ENCODE measurements at places on chromosomes 2 and 18. TPM values are rescaled to one million over a fixed set of nuclear protein-coding genes. Genes with fewer than 3 reads are reported as not detected.
A peak's percentile ranks its signal among the peaks of the same experiment; 100 is the strongest.

- H3K27ac ChIP-seq, result no peak overlapping the region
- no peaks in the 10 kb centered on the region for H3K36me3 ChIP-seq
- no peaks in the 10 kb centered on the region for H3K27me3 ChIP-seq
- H3K4me3 ChIP-seq, result no peak overlapping the region
Measured at GRCh38 chr18:8478166-8478967, 130.9 kb upstream of the RAB12 start.

- H3K27ac ChIP-seq, result peak overlapping the region; percentile 88
- H3K27me3 ChIP-seq, result no peaks in the 10 kb centered on the region
- H3K4me3 ChIP-seq, result peak overlapping the region; percentile 97
- no peaks in the 10 kb centered on the region for H3K36me3 ChIP-seq
- H3K4me1 ChIP-seq, result peaks cover 9% of the 10 kb centered on the region
- no peak for DNase-seq
Measured at GRCh38 chr2:20651731-20652099, 817 bp upstream of the HS1BP3 start.

- no peaks in the 10 kb centered on the region for H3K36me3 ChIP-seq
- peaks cover 3% of the 10 kb centered on the region for H3K4me1 ChIP-seq
- DNase-seq, result peak; percentile 18
- peak overlapping the region; percentile 78 for H3K4me3 ChIP-seq
- H3K27me3 ChIP-seq, result no peaks in the 10 kb centered on the region
- H3K27ac ChIP-seq, result no peak overlapping the region
Measured at GRCh38 chr2:19362094-19362754, 3.8 kb upstream of the OSR1 start.

- no peaks in the 10 kb centered on the region for H3K27me3 ChIP-seq
- H3K27ac ChIP-seq, result peak overlapping the region; percentile 54
- no peak overlapping the region for H3K4me3 ChIP-seq
- H3K36me3 ChIP-seq, result no peaks in the 10 kb centered on the region
Measured at GRCh38 chr18:35511428-35511827, 13.7 kb upstream of the INO80C start.

DNA sequence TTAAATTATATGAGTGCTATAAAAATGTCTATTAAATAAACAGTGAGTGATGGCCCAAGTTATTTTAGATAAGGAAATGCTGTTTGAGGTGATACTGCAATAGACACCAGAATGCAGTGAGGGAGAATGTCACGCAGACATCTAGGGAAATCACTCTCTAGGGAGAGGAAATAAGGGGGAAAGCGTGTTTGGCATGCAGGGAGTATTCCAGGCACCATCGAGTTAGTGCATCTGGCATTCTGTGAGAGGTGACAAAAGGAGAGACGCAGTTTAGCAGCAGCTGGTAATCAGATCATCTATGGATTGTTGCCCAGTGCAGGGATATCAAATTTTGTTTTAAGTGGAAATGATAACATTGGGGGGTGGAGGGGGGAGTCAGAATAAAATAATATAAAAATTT is 175.4 kb upstream of the NETO1 start:
- H3K4me1 ChIP-seq, result no peaks in the 10 kb centered on the region
- no peaks in the 10 kb centered on the region for H3K36me3 ChIP-seq
- H3K27me3 ChIP-seq, result no peaks in the 10 kb centered on the region
- no peak for DNase-seq
- H3K27ac ChIP-seq, result no peak overlapping the region

GRCh38 chr18:4020026-4020425 is 435.1 kb downstream of the DLGAP1 start:
- no peaks in the 10 kb centered on the region for H3K4me1 ChIP-seq
- no peaks in the 10 kb centered on the region for H3K36me3 ChIP-seq
- no peak overlapping the region for H3K4me3 ChIP-seq
- H3K27me3 ChIP-seq, result no peaks in the 10 kb centered on the region
- H3K27ac ChIP-seq, result no peak overlapping the region

GRCh38 chr2:109180786-109181185 is 51.8 kb downstream of the SH3RF3 start:
- H3K36me3 ChIP-seq, result no peaks in the 10 kb centered on the region
- no peak overlapping the region for H3K4me3 ChIP-seq
- no peak overlapping the region for H3K27ac ChIP-seq
- peaks cover 49% of the 10 kb centered on the region for H3K4me1 ChIP-seq

- H3K4me3 ChIP-seq, result no peak overlapping the region
- peaks cover 10% of the 10 kb centered on the region for H3K4me1 ChIP-seq
- no peak for DNase-seq
- H3K27me3 ChIP-seq, result no peaks in the 10 kb centered on the region
- H3K27ac ChIP-seq, result no peak overlapping the region
Measured at GRCh38 chr2:171316755-171317337, 116.9 kb downstream of the METTL8 start.

GRCh38 chr2:11988691-11989353 is 242.4 kb downstream of the LPIN1 start:
- H3K27me3 ChIP-seq, result no peaks in the 10 kb centered on the region
- no peak overlapping the region for H3K4me3 ChIP-seq
- DNase-seq, result no peak
- H3K4me1 ChIP-seq, result no peaks in the 10 kb centered on the region
- H3K27ac ChIP-seq, result no peak overlapping the region
- no peaks in the 10 kb centered on the region for H3K36me3 ChIP-seq

DNA sequence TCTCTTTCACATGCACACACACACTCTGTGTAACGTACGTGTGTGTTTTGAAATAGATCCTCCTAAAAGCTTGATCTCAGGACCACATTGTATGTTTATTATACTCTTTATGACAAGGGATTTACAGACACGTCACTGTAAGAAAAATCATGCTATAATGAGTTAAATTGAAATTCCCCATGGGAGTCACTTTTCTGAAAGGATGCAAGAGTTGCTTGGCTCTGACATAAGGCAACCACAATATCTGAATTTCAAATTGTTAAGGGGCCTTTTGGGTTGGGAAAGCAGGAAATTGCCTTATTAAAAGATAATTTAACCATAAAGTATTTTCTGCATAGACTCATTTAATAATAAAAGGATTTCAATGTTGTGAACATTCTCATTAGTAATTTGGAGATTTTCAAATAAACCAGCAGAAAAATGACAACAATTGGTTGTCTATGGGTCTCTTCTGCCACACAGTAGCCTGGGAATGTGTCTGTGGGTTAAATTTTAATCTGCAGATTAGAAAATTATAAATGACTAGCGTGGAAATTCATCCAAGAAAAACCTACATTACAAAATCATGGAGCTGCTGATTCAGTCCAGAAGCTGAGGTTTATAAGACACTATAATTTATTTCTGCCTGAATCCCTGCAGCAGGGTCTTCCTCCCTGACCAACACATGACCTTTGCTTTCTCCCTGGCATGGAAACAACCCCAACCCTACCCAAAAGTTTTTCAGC is 75.9 kb upstream of the PID1 start:
- H3K4me3 ChIP-seq, result no peak overlapping the region
- DNase-seq, result no peak
- no peaks in the 10 kb centered on the region for H3K4me1 ChIP-seq
- H3K27me3 ChIP-seq, result no peaks in the 10 kb centered on the region
- no peak overlapping the region for H3K27ac ChIP-seq

GRCh38 chr2:28340312-28341202 is 52.1 kb upstream of the FOSL2 start:
- H3K36me3 ChIP-seq, result no peaks in the 10 kb centered on the region
- peak overlapping the region; percentile 85 for H3K27ac ChIP-seq
- peaks cover 55% of the 10 kb centered on the region for H3K4me1 ChIP-seq
- H3K27me3 ChIP-seq, result no peaks in the 10 kb centered on the region
- H3K4me3 ChIP-seq, result no peak overlapping the region

GRCh38 chr18:43079422-43079821 is 36.1 kb downstream of the RIT2 start:
- no peak overlapping the region for H3K4me3 ChIP-seq
- H3K36me3 ChIP-seq, result no peaks in the 10 kb centered on the region
- H3K4me1 ChIP-seq, result no peaks in the 10 kb centered on the region
- no peak for DNase-seq

DNA sequence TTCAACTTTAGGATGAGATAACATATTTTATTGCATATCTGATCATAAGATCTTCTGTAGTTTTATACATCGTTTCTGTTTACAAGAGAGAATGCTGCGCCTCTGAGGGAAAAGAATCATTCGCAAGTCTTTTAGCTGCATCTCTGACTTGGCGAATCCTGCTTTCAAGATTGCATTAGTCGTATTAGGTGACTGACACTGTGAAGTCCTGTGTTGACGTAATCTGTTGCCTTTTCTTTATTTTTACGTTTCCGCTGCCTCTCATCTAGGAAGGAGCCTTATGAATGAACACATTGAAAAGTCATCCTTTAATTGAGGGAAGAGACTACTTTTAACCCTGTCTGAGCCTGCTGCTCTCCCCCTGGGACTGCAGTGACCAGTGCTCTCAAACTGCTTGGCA is 101.5 kb downstream of the LDLRAD4 start:
- no peak for DNase-seq
- peaks cover 11% of the 10 kb centered on the region for H3K4me1 ChIP-seq
- no peak overlapping the region for H3K4me3 ChIP-seq
- H3K27me3 ChIP-seq, result no peaks in the 10 kb centered on the region
- no peak overlapping the region for H3K27ac ChIP-seq
- no peaks in the 10 kb centered on the region for H3K36me3 ChIP-seq

- peak overlapping the region; percentile 28 for H3K4me3 ChIP-seq
- peak overlapping the region; percentile 60 for H3K27ac ChIP-seq
- peaks cover 9% of the 10 kb centered on the region for H3K4me1 ChIP-seq
- no peaks in the 10 kb centered on the region for H3K36me3 ChIP-seq
- no peaks in the 10 kb centered on the region for H3K27me3 ChIP-seq
Measured at GRCh38 chr2:96906729-96907114, 36.8 kb upstream of the SEMA4C start.

GRCh38 chr2:105297216-105297615 is 32.3 kb downstream of the TGFBRAP1 start:
- no peak overlapping the region for H3K27ac ChIP-seq
- no peaks in the 10 kb centered on the region for H3K4me1 ChIP-seq
- H3K36me3 ChIP-seq, result peaks cover 3% of the 10 kb centered on the region
- no peak overlapping the region for H3K4me3 ChIP-seq

DNA sequence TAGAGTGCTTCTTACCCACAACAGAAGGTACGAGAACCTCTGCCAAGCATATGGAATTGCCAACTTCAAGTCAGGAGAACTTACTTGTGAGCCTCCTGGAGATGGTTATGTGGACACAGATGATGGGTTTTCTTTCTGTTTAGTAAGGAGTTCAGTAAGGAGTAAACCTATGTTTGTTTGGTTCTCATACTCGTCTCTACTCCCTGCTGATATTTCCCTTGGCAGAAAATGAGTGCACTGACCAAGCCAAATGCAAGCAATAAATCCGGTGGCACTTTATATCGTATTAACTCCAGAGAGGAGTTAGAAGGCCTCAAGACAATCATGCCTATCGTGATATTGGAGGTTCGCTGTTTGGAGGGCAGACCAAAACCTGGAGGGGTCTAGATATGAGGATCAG is 83.2 kb upstream of the CYP1B1 start:
- no peaks in the 10 kb centered on the region for H3K27me3 ChIP-seq
- no peak overlapping the region for H3K4me3 ChIP-seq
- no peak for DNase-seq
- no peak overlapping the region for H3K27ac ChIP-seq
- no peaks in the 10 kb centered on the region for H3K4me1 ChIP-seq
- H3K36me3 ChIP-seq, result no peaks in the 10 kb centered on the region

GRCh38 chr2:72781480-72781879 is 44.4 kb downstream of the EXOC6B start:
- DNase-seq, result no peak
- H3K27ac ChIP-seq, result no peak overlapping the region
- no peaks in the 10 kb centered on the region for H3K36me3 ChIP-seq
- peaks cover 6% of the 10 kb centered on the region for H3K4me1 ChIP-seq
- no peaks in the 10 kb centered on the region for H3K27me3 ChIP-seq
- no peak overlapping the region for H3K4me3 ChIP-seq

DNA sequence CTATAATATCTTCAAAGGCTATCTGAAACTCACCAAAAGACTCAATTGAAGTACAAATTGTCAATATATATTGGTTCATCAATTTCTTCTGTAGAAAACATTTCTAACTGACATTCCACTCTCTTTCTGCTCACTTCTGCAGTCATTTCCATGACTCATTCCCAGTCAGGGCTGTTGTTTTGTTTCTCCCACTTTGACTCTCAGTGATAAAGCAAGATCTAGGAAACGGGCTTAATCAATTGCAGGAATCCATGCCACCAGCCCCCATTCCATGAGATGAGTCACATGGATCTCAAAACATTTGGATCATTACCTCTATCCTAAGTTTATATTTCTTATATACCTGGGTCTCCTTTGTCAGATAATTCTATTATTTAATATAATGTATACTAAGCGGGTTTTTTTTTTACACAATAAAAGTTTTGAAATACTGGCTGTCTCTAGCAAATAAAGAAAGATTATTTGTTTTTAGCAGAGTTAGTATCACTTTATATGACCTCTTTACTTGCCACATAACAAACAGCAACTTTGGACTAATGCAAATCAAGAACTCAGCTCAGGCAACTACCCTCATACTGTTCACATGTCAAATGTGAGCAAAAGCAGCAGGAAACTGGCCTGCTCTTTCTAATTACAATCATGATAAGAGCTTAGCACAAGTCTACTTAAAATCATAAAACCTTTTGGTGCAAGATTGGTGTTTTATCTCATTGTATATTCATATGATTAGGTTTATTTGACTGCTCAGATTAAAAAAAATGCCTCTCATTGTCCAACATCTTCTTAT is 251.1 kb upstream of the PIK3C3 start:
- no peaks in the 10 kb centered on the region for H3K36me3 ChIP-seq
- no peak overlapping the region for H3K27ac ChIP-seq
- no peak for DNase-seq
- H3K4me3 ChIP-seq, result no peak overlapping the region
- no peaks in the 10 kb centered on the region for H3K4me1 ChIP-seq

GRCh38 chr2:104845552-104845931 is 8.4 kb upstream of the POU3F3 start:
- H3K4me1 ChIP-seq, result peaks cover 10% of the 10 kb centered on the region
- no peak for DNase-seq
- peak overlapping the region; percentile 49 for H3K4me3 ChIP-seq
- no peaks in the 10 kb centered on the region for H3K36me3 ChIP-seq
- no peak overlapping the region for H3K27ac ChIP-seq
- H3K27me3 ChIP-seq, result peaks cover 17% of the 10 kb centered on the region

GRCh38 chr2:46610021-46610420 is 130.7 kb downstream of the TMEM247 start:
- H3K4me3 ChIP-seq, result no peak overlapping the region
- H3K27ac ChIP-seq, result no peak overlapping the region

GRCh38 chr2:3986530-3987258 is 283.3 kb downstream of the DCDC2C start:
- no peak for DNase-seq
- no peak overlapping the region for H3K27ac ChIP-seq
- no peaks in the 10 kb centered on the region for H3K4me1 ChIP-seq
- H3K27me3 ChIP-seq, result no peaks in the 10 kb centered on the region

The C2orf78 gene
- total RNA-seq, result not detected

The BCL2 gene
- 27.0 TPM for total RNA-seq

The ATP9B gene
- total RNA-seq, result 17.3 TPM

The ANKRD36B gene
- 2.4 TPM for total RNA-seq

The KRTCAP3 gene
- total RNA-seq, result 1.5 TPM

The MZT2A gene
- total RNA-seq, result 34.0 TPM

The ZSWIM2 gene
- not detected for total RNA-seq

The SULT1C4 gene
- total RNA-seq, result 1.0 TPM

The UGT1A8 gene
- total RNA-seq, result not detected

The OSR1 gene
- total RNA-seq, result 3.5 TPM

The PROM2 gene
- 0.82 TPM for total RNA-seq

The VIL1 gene
- not detected for total RNA-seq

Measured in psoas muscle (tissue), 8 donors.